Psoas muscle (tissue), 8 donors: ENCODE measurements at places on chromosomes 5 and 9. TPM values are rescaled to one million over a fixed set of nuclear protein-coding genes. Genes with fewer than 3 reads are reported as not detected.

ACOT12 gene
- not detected for total RNA-seq

IFNA5 gene
- total RNA-seq, result not detected

LHX3 gene
- total RNA-seq, result not detected

GRCh38 chr5:133426264-133426663 lies 186.1 kb downstream of the FSTL4 start:
- no peaks in the 10 kb centered on the region for H3K36me3 ChIP-seq
- no peak overlapping the region for H3K27ac ChIP-seq
- DNase-seq, result no peak
- no peaks in the 10 kb centered on the region for H3K27me3 ChIP-seq
- no peaks in the 10 kb centered on the region for H3K4me1 ChIP-seq
- H3K4me3 ChIP-seq, result no peak overlapping the region

- H3K27ac ChIP-seq, result no peak overlapping the region
- no peak overlapping the region for H3K4me3 ChIP-seq
- no peaks in the 10 kb centered on the region for H3K36me3 ChIP-seq
- H3K27me3 ChIP-seq, result no peaks in the 10 kb centered on the region
Measured at GRCh38 chr5:8857051-8857450, 688.8 kb downstream of the SEMA5A start.

GRCh38 chr9:128117613-128118471 lies 9.7 kb downstream of the PTGES2 start:
- no peaks in the 10 kb centered on the region for H3K4me1 ChIP-seq
- no peak overlapping the region for H3K27ac ChIP-seq
- H3K36me3 ChIP-seq, result no peaks in the 10 kb centered on the region
- H3K27me3 ChIP-seq, result no peaks in the 10 kb centered on the region

DNA sequence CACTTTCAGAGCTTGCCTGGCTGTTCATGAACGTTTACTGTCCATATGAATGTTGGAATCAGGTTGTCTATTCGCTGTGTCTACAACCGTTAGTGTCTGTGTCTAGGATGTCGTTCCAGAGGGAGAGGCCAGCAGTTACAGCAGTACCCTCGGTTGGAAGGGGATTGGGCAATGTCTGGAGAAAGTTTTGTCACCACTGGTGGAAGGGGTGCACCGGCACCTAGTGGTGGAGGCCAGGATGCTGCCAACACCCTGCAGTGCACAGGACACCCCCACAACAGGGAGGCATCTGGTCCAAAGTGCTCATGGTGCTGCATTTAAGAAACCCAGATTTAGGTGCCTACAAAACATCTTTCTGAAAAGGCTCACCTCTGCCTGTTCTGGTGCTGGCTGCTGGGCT lies 220.7 kb downstream of the FANCC start:
- H3K27ac ChIP-seq, result peak overlapping the region; percentile 89
- H3K4me1 ChIP-seq, result peaks cover 62% of the 10 kb centered on the region
- DNase-seq, result no peak
- no peaks in the 10 kb centered on the region for H3K27me3 ChIP-seq
- no peak overlapping the region for H3K4me3 ChIP-seq

GRCh38 chr5:177542816-177543465 lies 11.4 kb downstream of the FAM193B start:
- H3K4me1 ChIP-seq, result peaks cover 90% of the 10 kb centered on the region
